ENCODE measurements at places on chromosomes 16 and 17.

DNA sequence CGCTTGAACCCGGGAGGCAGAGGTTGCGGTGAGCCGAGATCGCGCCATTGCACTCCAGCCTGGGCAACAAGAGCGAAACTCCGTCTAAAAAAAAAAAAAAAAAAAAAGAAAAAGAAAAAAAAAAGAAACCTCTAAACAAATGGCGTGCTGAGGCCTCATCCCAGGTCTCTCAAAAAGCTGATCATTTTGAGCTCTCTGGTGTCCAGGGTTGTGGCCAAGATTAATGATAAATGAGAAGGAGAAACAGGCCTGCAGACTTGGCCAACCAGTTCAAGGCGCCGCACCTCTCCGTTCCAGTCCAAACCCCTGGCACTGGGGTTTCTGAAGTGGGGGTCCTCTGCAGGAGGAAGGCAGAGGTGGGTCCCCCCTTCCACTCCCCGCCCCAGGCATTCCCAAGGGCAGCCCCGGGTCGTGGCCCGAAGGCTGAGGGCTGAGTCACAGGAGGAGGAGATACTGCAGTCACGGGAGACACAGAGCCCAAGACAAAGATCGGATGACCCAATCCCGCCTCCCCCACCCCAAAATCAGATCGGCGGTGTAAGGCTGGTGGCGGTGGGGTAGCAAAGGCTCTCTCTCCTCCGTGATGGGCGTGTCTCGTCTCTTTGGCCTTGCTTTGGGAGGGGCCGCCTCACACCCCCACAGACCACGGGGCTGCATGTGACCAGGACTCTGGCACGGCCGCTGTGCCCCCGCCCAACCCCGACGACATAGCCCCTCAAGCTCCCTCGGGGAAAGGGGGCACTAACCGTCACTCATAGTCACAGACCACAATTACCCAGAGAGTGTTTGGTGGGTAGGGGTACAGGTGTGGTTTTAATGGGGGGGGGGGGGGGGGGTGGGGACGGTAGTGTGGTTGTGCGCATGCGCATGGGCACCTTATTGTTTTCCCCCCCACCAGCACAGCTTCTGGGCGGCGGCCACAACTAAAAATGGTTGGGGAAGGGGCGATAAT is 1.1 kb downstream of the VAT1 start:
- no peak for DNase-seq

DNA sequence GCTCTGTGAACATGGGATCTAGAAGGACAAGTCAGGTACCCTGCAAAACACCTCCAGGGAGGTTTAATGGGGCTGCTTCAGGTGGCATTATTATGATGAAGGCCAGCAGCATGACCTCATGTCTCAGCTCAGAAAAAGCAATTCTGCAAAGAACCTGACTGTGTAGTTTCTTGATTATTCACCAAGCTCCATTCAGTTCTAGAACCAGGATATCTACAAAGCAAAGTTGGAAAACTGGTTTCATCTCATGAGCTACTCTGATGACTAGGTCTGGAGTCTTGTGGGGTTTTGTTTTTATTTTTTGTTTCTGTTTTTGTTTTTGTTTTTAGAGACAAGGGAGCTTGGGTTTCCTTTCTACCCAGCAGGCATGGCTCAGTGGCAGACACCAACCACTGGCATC is 19.0 kb upstream of the LRRC37A3 start:
- no peak for DNase-seq

- no peak for DNase-seq
These were observed 619.2 kb upstream of the C16orf82 start for GRCh38 chr16:26447570-26447969.

GRCh38 chr17:81417049-81417878 is 22.0 kb downstream of the BAHCC1 start:
- DNase-seq = no peak

GRCh38 chr17:64218066-64218465 is 45.0 kb downstream of the TEX2 start:
- DNase-seq = peak; percentile 31

DNA sequence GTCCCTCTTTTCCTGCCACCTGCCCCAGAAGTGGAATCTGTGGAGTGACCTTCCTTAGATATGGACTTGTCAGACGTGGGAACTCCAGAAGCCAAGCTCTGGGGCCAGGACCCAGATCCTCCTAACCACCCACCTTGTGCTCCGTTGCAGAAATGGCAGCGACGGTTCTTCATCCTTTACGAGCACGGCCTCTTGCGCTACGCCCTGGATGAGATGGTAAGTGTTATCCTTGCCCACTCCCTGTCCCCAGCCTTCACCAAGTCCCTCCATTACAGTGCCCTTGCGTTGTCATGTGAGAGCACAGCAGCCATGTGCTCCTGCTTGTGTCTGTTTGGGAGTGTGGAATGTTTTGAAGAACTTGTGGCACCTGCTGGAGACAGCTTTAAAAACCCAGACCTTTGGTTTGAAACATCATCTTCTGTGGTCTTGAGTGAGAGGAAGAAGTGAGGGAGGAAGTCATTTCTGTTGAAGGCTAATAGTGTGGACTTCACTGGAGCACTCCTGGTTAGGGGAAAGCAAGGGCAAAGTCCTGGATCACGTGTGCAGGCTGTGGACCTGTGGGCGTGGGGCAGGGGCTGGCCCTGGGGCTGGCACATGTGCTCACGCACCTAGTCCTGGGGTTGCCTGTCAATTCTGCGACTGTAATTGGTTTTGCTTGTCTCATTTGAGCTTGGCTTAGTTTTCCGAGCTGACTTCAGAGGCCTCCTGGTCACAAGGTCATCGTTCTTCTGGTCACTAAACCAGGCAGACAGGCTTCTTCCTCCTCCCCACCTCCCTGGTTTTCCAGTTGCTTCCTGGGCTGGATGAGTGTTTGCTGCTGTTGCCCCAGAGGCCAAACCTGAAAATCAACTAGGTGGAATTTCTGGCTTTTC is 35.8 kb downstream of the MPRIP start:
- DNase-seq = no peak

DNA sequence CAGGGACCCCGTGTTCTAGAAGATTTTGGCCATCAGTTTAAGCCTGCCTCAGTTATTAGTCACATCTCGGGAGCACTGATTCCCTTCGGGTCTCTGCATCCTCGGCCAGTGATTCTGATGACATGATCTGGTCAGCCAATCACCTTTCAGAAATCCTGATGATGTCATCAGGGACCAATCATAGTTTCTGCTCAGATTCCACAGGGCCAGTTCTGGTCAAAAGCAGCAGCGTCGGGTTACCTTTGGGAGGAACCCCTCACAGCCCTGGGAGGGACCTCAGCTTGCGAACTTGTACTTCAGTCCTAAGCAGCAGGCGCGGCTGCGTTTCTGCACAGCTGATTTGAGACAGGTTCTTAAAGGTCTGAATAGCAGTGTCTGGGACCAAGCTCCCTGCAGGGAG is 13.9 kb downstream of the KDM8 start:
- no peak for DNase-seq

DNA sequence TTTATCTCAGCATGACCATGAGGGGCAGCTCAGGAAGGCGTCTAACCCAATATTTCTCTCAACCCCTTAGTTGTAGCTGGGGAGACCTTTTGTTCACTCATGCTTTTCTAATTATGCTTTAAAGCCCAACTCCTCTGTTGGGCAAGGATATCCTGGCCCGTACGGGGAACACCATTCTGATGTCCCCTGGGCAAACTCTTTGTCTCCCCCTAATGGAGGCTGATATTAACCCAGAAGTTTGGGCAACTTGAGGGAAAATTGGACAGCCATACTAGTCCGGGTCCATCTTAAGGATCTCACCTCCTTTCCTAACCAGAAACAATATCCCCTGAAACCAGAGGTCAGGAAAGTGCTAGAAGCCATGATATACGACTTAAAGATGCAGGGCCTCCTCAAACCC is 143.7 kb upstream of the COX10 start:
- no peak for DNase-seq

DNA sequence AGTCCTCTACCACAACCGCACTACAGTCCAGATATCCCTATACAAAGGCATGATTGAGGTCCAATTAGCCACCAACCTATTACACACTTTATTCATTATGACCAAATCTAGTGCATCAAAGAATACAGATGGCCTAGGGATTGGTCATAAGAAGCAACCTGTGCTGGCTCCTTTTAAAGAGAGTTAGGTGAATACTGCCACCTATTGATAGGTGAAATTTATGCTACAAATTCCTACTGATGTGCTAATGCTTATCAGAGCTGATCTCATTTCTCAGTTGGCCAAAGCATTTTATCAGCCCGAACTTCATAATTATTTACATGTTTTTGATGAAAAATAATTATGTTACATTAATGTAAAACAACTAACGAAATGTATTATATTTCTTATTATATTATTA is 166.3 kb downstream of the ANKFN1 start:
- no peak for DNase-seq

- no peak for DNase-seq
These were observed 48.9 kb downstream of the GTF3C1 start for GRCh38 chr16:27500801-27501200.

- no peak for DNase-seq
These were observed 11.9 kb upstream of the CYTH1 start for GRCh38 chr17:78793968-78794367.

GRCh38 chr16:4679850-4680636 is 13.3 kb upstream of the NUDT16L1 start:
- DNase-seq = no peak

Data from activated T-cell treated with anti-CD3 and anti-CD28 coated beads for 24 hours (primary cell).